ENCODE measurements at places on chromosomes 2 and 18.

DNA sequence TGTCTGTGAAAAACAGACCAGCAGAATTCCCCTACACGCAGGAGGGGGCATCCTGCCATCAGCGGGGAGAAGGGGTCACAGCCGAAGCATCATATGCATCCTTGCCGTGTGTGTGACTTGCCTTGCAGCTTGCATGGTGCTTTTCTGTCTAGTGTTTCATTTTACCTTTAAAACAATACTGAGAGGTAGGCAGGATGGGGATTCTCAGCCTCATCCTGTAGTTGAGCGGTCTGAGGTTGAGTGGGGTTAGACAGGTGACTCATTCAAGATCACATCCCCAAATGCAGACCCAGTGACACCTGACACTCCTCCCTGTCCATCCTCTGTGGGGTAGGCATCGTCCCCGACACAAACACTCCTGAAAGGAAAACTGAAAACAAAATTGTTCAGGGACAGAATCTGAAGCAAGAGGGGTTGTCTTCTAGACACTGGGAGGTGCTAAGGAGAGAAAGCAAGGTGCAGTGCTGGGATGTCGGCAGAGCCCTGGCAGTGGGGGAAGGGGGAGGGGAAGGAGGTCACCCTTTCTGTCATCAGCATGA, 7.9 kb downstream of the ARL4C start:
- DNase-seq = peak; percentile 37

DNA sequence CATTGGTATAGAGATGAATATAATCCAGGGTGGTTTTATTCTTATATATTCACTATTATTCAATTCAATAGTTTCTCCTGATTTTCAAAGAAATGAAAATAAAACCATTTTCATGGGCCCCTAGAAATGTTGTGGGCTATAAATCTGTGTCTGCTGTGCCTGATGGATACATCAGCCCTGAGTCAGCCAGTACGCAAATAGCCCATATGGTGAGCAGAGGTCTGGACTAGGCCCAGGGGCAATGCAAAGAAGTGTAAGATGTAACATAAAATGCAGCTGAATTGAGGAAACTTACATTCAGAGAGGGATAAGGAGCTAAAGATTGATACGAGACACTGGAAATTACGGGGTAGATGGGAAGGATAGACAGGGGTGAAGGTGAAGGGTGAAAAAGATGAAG, 122.5 kb downstream of the MAIP1 start:
- no peak for DNase-seq

- no peak for DNase-seq
Observed at GRCh38 chr2:101698014-101698843, 722 bp downstream of the MAP4K4 start.

DNA sequence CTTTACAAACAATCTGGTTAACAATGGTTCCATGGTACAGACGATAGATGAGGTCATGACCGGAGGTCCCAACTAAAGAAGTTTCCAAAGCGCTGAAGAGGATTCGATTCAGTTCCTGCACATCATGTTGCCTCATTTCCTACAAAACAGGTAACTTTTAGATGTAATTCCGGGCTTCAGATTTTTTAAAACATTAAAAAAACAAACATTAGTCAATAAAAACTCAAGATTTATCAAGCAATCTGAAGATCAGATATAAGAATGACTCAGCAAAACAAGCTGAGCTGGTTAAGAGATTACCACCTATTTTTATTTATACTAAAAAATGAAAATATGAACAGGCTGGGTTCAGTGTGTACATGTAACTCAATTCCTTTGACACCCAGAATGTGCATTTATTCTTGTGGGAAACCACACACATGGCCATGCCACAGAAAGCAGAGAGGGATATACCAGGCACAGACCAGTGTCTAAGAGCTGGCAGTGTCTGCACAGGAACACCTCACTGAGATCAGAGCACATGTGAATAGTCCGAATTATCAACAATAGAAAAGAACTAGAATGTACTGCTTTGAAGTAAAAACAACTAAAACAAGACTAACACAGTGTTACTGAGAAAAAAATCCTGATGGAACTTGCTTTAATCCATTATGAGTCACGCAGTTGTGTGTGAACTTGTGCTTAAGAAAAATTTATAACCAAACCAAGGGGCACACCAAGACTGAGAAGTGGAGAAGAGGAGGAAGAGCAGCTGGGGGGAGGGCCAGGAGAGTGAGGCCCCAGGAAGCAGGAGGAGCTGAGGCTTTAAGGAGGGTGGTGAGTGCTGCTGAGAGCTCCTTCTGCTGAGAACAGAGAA, 9.5 kb downstream of the USP40 start:
- DNase-seq = no peak

GRCh38 chr2:224134003-224134734, 95.1 kb upstream of the SERPINE2 start:
- DNase-seq = no peak

GRCh38 chr2:37415128-37415820, 70.8 kb downstream of the QPCT start:
- DNase-seq = no peak

GRCh38 chr2:41414486-41415230, 633.2 kb upstream of the PKDCC start:
- no peak for DNase-seq

GRCh38 chr2:225340923-225341322, 58.6 kb upstream of the NYAP2 start:
- no peak for DNase-seq

- no peak for DNase-seq
Observed at GRCh38 chr2:224596289-224596688, 11.1 kb upstream of the CUL3 start.

DNA sequence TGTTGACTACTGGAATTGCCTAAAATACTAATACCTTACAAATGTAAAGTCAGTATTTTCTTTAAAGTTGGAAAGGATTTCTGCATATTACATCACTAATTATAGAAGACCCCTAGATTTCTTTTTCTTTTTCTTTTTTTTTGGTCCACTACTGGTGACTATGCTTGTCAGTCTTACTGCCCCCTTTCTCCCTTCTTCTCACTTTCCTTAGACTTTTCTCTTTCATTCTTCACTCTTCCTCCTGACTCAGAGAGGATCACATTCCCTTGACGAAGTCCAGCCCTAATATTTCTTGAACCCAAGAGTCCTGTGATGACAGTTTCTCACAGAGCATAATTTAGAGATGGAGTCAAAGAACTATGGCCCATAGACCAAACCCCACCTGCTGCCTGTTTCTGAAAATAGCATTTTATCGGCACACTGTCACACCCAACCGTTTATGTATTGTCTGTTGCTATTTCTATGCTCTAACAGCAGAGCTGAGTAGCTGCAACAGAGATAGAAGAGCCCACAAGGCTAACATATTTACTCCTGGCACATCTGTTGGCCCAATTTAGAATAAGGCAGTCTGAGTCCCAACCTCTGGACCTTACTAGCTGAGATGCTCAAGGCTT, 40.6 kb upstream of the RIOK3 start:
- DNase-seq = no peak
